ENCODE measurements at places on chromosomes 16 and 17.
A peak's percentile ranks its signal among the peaks of the same experiment; 100 is the strongest.

DNA sequence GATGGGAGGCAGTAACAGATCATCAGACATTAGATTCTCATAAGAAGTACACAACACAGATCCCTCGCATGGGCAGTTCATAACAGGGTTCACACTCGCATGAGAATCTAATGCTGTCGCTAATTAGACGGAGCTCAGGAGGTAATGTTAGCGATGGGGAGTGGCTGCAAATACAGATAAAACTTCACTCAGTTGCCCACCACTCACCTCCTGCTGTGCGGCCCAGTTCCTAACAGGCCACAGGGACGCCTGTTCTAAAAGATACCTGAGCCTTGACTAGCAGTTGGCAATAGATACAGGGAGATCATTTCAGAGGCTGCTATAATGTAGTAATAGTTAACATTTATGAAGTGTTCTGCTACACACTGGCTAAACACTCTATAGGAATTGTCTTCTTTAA lies 4.9 kb downstream of the PTRH2 start:
- DNase-seq, result no peak

- DNase-seq, result no peak
These were observed 42.5 kb downstream of the ERN1 start for GRCh38 chr17:64087252-64088005.

- no peak for DNase-seq
These were observed 16.2 kb upstream of the CTCF start for GRCh38 chr16:67546091-67546501.

DNA sequence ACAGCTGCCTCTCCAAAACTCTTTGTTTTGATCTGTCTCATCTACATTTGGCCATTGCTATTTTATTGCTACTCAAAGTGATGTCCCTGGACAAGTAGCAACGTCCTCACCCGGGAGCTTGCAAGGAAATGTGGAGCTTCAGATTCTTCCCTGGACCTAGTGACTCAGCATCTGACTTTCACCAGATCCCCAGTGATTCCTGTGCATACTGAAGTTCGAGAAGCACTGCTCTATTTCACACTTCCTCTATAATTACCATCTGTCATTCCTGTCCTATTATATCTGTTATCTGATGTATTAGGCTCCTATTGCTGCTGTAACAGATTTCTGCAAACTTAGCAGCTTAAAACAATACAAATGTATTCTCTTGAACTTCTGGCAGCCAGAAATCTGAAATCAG lies 28.5 kb upstream of the VAT1L start:
- no peak for DNase-seq

DNA sequence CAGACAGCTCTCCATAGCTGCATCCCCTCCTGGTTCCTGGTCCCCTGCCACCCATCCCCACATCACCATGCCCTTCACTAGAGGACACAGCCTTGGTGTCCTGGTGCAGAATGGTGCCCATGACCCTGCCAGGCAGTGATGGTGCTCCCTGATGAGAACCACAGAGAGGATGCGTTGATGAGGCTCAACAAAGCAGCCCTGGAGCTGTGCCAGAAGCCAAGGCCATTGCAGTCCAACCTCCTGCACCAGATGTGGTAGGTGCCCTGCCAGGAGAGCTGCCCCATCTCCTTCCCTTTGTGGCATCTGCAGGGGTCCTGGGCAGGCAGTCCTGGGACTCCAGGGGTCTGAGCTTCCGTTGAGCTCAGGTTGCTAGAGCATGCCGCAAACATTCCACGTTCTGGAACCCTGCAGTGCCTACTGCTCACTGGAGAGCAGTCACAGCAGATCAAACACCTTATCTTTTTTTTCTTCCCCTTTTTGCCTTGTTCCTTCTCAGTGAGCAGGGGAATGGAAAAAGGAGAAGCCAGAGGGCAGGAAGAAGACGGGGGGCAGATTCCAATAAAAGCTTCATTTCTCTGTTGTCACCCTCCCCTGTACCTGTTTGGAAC lies 5.3 kb upstream of the EPN3 start:
- DNase-seq, result no peak

DNA sequence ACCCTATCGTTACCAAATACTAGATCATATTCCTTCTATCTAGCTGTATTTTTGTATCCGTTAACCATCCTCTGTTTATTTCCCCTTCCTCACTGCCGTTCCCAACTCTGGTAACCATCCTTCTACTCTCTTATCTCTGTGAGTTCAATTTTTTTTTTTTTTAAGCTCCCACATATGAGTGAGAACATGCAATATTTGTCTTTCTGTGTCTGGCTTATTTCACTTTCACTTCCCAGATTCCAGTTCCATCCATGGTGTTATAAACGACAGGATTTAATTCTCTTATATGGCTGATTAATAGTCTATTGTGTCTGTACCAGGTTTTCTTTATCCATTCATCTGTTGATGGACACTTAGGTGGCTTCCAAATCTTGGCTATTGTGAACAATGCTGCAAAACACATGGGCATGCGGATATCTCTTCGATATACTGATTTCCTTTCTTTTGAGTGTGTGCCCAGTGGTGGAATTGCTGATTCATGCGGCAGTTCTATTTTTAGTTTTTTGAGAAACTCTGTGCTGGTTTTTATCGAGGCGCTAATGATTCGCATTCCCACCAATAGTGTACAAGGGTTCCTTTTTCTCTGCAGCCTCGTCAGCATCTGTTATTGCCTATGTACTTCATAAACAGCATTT lies 599.6 kb downstream of the TMEM114 start:
- no peak for DNase-seq

DNA sequence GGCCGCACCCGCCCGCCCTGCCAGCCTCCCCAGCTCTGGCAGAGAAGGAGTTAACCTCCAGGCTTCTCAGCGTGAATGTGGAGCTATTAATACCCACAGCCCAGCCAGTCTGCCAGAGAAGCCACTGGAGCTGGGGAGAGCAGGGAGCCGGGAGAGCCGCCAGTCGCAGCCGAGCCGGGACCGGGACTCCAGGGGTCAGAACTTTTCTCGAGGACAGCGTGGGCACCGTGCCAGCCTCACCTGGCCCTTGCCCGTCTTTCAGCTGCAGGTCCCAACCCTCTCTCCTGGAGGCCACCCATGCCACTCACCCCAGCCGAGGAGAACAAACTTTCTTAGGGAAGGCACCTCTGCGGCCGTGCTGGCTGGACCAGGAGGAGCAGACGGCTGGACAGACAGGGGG lies 33.8 kb upstream of the SBK1 start:
- DNase-seq, result no peak

DNA sequence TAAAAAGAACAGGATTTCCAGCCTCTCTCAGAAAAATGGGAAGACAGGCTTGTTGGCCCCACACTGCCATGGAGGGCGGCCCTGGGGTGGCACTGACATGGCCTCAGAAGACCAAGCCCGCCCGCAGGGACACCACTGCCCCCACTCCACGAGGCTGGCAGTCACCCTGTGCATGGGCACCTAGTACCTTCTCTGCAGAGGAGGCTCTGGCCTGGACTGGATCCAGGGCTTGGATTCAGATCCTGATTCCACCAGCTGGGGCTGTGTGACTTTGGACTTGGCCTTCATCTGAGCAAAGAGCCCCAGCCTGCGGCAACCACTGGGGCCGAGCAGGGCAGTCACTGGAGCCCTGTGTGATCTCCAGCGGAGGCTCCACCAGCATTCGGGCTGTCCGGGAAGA lies 16.8 kb upstream of the FASN start:
- no peak for DNase-seq

- no peak for DNase-seq
These were observed 120.3 kb upstream of the CRHR1 start for GRCh38 chr17:45663772-45664171.

DNA sequence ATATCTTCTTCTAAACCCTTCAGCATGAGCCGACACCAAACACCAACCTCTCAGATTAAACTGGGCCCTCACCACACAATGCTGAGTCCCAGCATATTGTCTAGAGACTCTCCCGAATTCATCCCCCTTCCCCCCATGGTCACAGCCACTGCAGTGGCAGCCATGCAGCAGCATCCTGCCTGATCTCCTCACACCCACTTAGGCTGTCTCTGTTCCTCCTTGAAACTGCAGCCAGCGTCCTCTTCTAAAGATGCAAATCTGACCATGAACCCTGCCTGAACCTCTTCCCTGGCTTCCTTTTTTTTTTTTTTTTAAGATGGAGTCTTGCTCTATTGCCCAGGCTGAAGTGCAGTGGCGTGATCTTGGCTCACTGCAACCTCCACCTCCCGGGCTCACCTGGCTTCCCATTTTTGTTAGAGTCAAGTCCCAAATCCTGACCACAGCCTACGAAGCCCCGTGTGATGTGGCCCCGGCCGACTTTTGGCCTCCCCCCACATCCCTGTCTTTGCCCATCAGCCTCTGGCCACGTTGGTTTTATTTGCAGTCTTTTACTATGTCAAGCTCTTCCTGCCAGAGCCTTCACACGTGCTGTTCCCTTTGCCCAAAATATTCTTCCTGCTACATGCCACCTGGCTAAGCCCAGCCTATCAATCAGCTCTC lies 2.8 kb downstream of the FA2H start:
- DNase-seq, result no peak

- peak; percentile 79 for DNase-seq
These were observed at the start of gene CCDC40 for GRCh38 chr17:80035937-80036714. TSS of gene CCDC40 (plus strand) at chr17:80036642. CDS start at chr17:80036663, 21 bp downstream.

DNA sequence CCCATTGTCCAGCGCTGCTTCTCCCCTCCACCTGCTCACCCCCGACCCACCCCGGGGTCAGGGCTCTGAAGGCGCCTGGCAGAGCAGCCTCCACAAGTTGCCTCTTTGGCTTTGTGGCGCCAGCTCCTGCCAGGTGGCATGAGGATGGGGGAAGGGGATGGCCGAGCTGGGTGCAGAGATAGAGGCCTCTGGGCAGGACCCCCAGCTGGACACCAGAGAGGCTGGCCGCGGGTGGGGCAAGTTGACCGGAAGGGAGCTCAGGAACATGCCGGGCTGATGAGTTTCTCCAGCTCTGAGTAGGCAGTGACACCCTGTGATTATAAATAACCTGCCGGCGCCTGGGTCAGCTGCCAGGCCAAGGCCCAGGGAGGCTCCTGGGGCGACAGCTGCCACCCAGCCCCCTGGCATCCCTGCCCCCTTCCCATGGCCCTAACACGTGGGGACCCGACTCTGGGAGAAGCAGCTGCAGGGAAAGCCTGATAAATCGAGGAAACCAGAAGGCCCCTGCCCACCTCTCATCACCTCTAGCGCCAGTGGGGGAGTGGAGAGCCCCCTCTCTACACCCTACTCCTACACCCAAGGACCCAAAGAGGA lies 729 bp downstream of the P2RX5 start:
- no peak for DNase-seq

GRCh38 chr17:7380855-7381683 lies at the start of gene TNK1:
TSS of gene TNK1 (plus strand) at chr17:7381089. CDS start at chr17:7382927, 1,838 bp downstream.
- DNase-seq, result no peak

GRCh38 chr17:74770498-74771318 lies 5.4 kb downstream of the NAT9 start:
- peak; percentile 74 for DNase-seq

DNA sequence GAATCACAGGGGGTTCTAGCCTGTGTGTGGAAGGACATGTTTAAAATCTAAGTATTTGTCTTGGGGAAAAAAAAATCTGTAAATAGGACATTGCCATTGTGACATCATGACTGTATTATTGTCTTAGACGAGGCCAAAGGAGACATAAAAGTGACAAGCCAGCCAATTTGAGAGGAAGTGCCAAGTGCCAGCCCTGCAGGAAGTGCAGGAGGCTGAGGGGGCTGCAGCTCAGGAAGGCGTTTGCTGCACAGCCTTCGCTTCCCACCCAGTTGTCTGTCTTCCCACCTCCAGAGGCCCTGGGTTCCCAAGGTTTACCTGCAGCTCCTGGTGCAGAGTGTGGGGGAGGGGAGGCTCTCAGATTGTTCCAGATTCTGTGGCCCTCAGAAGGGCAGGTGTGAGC lies 1.3 kb downstream of the ADCY7 start:
- peak; percentile 39 for DNase-seq

- no peak for DNase-seq
These were observed 15.5 kb upstream of the CMIP start for GRCh38 chr16:81429045-81429521.

DNA sequence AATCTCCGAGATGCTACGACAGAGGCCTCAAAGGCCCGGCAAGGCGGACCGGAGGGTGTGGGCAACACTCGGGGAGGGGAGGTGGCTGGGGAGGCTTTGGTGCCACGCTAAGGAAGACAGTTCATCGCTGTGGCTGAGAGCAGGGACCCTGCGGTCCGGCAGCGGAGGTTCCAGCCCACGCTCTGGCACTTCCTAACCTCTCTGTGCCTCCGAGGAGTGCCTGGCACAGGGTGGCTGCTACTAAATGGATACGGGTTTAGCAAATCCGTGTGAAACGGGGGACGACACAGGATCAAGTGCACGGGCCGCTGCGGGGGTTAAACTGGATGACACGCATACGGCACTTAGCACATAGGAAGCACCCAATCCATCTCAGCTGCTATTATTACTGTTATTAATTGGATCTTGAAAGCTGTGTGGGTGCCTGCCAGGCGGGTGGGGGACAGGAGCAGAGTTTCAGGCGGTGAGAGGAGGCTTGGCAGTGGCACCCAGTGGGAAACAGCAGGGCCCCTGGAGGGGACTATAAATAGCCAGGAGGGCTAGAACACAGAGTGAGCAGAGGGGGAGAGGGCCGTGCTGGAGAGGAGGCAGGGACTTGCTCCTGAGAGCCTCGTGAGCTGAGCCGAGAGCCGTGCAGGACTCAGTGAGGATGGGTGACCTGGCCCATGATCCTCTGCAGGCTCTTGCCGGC lies 45.0 kb downstream of the ABR start:
- DNase-seq, result no peak

GRCh38 chr17:18981642-18982424 lies 22.7 kb downstream of the FAM83G start:
- no peak for DNase-seq

GRCh38 chr17:58375811-58376210 lies 23.8 kb upstream of the SUPT4H1 start:
- DNase-seq, result no peak

DNA sequence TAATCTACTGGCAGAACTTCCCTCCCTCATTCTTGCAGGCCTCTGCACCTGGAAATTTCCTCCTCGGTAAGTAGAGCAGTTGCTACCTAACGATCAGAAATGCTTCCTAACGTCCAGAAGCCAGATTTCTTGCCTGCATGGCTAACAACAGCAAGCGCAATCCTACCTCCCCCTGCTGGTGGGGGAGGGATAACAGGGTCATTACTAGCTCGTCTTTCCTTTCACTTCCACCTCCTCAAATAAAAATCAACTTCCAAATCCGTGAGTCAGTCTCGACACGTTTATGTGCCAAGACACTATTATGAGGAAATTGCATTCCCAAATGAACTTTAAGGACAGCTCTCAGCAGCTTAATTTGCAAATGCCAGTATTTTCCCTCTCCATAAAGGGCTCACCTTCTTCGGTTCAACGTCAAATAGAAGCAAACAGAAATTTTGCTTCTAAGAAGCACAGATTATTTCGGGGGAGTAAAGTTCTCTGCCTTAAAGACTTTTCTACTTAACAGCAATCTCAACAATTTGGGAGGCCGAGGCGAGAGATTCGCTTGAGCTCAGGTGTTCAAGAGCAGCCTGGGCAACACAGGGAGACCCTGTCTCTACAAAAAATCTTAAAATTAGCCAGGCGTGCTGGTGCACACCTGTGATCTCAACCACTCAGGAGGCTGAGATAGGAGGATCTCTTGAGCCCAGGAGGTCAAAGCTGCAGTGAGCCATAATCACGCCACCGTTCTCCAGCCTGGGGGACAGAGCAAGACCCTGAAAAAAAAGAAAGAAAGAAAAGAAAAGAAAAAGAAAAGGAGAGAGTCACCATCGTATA lies 188.6 kb upstream of the PSMD7 start:
- peak; percentile 43 for DNase-seq
